ENCODE measurements at places on chromosomes 3 and 15.
A peak's percentile ranks its signal among the peaks of the same experiment; 100 is the strongest.

DNA sequence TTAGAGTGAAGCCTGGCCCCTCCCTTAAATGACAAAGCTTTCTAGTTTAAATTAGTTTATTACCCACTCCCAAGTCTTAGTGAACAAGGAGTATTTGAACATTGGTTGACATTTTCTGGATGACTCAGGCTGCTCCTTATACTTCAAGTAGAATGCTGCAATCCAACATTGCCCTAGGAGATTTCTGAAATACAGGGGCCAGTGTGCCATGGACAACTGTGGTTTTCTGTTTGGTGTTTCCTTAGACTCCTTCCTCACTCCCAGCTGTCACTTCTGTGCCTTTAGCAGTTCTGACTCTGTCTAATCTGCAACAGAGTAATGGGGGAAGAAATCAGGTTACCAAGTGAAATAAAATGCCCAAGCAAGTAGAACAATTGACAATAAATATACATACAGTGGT is 116.1 kb upstream of the P2RY1 start:
- DNase-seq, result no peak

- DNase-seq, result no peak
These were observed 115.8 kb downstream of the FBXL22 start for GRCh38 chr15:63712828-63713520.

DNA sequence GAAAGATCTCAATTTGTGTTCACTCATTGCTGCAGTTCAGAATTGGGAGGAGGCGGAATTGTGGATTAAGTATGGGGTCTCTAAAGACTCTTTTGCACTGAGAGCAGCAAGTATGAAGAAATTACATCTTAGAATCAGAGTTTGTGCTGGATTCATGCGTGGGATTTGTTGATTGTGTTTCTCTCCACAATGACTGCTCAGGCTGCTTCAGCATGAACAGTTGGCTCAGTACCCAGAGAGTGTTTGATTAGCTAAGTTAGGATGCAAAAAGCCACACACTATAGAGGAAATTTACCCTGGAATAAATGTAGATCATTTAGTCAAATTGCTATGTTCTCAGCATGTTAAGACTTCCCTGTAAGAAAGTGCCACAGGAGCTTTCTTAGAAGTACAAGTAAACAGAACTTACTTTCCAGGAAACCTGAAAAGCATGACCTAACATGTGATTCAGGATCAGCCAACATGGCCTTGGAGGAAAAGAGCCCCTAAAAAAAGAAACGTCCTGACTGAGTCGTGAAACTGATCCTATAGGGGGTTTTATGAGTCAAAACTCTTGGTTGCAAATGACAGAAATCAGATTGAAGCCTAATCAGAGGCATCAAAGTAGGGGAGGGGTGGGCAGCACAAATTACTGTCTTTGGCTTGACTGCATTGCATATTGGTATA is 32.6 kb downstream of the HHLA2 start:
- no peak for DNase-seq

- DNase-seq, result no peak
These were observed 55.7 kb downstream of the KCNAB1 start for GRCh38 chr3:156176048-156176447.

DNA sequence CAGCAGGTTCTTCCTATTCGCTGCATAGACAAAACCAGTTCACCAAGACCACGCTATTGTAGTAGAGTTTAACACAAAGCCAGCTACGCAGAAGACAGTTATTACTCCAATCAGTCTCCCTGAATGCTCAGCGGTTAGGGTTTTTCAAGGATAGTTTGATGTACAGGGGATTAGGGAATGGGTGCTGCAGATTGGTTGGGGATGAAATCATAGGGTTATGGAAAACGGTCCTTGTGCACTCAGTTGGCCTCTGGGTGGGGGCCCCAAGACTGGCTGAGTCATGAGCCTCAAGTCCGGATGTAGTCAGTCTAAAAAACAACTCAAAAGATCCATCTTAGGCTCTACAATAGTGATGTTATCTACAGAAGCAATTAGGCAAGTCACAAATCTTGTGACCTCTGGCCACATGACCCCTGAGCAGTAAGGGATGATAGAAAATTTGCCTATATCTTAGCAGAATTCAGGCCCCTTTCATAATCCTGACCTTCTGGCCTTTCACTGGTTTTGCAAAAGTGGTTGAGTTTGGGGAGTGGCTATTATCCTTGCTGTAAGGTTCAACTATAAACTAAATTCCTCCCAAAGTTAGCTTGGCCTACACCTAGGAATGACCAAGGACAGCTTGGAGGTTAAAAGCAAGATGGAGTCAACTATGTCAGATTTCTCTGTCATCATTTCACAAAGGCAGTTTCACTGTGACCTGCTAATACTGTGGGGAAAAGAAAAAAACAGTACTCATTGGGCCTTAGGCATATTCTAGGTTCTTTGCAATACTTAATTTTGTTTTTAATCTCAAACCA is 57.7 kb downstream of the LIPC start:
- no peak for DNase-seq

DNA sequence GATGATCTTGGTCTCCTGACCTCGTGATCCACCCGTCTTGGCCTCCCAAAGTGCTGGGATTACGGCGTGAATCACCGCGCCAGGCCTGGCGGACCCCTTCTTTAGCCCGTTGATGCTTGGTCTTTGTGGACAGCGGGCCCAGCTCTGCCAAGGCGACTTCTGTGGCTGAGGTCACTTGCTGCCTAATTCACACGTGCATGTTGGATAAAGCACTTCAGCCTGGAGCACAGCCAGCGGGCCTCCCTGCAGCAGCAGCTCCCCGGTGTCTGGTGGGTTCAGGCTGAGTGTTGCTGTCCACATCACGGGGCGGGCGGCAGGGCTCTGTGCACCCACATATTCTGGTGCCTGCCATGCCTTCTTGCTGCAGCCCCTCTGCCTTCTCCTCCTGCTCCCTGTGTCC is 88.4 kb downstream of the DGKG start:
- no peak for DNase-seq

- DNase-seq, result no peak
These were observed 1.3 kb upstream of the TMIE start for GRCh38 chr3:46699676-46700523.

DNA sequence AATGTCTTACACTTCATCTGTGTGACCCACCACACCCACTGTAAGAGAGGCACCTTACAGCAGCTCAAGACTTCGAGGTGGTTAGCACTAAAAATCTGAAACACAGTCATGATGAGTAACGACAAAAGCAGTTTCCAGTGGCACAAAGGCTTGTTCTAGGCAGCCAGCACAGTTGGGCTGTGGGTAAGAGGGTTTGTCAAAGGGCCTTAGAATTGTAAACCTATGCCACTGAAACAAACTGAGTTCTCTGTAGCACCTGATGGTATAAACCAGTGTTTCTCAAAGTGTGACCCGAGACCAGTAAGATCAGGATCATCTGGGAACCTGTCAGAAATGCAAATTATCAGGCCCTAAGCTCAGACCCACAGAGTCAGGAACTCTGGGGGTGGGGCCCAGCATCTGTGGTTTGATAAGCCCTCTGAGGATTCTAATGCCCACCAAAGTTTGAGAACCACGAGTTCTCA is 36.5 kb downstream of the DAPK2 start:
- DNase-seq, result peak; percentile 45

- no peak for DNase-seq
These were observed 5.1 kb downstream of the ACAA1 start for GRCh38 chr3:38131621-38132369.

DNA sequence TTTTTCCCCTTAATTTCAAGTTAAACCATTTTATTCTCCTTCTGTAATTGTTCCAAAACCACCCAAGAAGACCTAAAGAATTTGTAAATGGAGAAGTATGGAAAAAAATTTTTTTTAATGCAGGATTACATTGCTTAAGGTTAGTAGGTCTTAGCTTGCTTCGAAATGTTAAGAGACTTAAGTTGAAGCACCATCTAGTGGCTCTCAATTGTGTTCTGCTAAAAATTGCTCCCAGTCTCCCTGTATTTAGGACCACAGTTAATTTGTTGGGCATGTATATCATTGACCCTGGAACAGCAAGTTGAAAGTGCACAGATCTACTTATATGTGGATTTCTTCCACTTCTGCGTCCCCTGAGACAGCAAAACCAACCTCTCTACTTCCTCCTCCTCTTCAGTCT is 32.4 kb downstream of the CD200R1L start:
- no peak for DNase-seq

Data from T-helper 9 cell (primary cell).